Activated naive CD4-positive, alpha-beta T cell treated with anti-CD3 and anti-CD28 coated beads for 36 hours (primary cell): ENCODE measurements at places on chromosomes 12 and 14.

DNA sequence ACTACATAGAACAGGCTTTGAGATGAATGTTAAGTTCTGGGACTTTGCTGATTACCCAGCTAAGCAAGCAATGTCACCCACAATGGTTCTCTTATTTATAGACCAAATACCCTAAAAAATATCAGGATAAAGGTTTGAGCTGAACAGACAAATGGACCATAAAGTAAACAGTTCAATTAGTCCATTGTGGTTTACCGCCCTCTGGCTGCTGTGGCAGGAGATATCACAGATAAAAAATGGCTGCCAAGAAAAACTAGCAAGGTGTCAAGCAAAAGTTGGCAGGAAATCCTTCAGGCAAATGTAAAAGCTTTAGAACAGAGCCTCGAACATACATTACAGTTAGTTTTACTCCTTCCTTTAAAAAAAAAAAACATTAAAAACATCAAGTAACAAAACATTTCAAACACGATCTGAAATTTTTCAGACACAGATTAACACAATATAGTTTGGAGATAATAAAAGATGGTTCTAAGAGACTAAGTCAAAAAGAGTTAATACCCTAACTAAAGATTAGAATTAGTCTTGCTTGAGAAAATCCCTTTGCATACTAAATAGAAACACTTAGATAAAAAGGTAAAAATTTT, 41.3 kb downstream of the MED13L start:
- peak; percentile 77 for DNase-seq

GRCh38 chr12:28536088-28536487, 345.8 kb downstream of the CCDC91 start:
- DNase-seq: no peak

DNA sequence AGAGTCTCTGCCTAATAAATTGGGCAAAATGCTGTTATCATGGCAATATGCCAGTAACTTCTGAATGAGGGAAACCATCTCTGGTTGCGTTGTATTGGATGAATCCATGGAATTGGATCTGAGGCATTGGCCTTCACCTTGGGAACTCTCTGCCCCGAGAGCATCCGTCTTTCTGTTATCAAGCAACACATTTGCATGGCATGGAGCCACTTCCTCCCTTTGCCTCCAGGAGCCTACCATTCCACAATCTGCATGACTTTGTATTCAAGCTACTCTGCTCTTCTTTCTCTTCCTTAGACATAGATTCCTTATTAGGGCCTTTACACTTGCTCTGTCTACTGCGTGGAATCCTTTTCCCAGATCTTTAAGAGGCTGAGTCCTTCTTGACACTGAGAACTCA, 57.2 kb downstream of the RIC8B start:
- no peak for DNase-seq

- DNase-seq: no peak
Measured at GRCh38 chr12:67697443-67697842, 48.9 kb downstream of the DYRK2 start.

DNA sequence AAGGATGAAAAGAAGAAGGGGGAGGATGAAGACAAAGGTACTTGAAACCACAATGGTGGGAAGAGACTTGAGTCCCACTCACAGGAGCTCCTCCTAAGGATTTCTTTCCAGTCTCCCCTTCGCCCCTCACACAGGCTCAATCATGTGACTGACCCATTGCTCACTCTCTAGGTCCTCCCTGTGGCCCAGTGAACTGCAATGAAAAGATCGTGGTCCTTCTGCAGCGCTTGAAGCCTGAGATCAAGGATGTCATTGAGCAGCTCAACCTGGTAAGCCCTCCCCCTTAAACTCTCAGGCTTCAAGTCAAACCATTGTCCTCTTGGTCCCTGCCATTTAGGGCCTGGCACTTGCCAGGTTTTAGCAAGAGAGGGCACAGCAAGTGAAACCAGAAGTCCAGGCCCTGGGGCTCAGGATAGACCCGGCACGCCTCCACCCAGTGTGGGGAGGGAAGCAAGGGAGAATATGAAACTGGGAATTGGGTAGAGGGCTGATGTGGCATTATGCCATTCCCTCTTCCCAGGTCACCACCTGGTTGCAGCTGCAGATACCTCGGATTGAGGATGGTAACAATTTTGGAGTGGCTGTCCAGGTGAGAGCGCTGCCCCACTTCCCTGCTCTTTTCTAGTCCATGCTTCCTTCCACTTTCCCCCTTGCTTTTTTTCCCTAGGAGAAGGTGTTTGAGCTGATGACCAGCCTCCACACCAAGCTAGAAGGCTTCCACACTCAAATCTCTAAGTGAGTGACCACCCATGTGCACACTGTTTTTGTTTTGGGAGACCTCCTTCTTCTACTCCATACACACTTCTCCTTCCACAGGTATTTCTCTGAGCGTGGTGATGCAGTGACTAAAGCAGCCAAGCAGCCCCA, 1.8 kb downstream of the PSME1 start:
- no peak for DNase-seq

GRCh38 chr12:88093573-88093972, 48.3 kb downstream of the CEP290 start:
- DNase-seq: no peak

DNA sequence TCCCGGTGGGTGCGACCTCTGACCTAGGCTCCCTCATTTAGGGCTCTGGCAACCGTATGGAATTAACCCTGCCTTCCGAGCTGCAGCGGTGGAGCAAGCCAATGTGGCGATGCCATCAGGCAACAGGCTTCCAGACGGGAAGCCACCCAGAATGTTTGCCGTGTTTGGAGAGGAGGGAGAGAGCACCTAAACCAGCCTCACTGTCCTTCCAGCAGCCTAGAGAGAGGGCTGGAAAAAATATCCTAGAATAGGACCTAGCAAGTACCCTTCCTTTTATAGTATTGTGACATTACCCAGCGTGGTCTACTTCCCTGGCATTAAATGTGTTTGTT, 287 bp upstream of the SLC2A13 start:
- DNase-seq: no peak

DNA sequence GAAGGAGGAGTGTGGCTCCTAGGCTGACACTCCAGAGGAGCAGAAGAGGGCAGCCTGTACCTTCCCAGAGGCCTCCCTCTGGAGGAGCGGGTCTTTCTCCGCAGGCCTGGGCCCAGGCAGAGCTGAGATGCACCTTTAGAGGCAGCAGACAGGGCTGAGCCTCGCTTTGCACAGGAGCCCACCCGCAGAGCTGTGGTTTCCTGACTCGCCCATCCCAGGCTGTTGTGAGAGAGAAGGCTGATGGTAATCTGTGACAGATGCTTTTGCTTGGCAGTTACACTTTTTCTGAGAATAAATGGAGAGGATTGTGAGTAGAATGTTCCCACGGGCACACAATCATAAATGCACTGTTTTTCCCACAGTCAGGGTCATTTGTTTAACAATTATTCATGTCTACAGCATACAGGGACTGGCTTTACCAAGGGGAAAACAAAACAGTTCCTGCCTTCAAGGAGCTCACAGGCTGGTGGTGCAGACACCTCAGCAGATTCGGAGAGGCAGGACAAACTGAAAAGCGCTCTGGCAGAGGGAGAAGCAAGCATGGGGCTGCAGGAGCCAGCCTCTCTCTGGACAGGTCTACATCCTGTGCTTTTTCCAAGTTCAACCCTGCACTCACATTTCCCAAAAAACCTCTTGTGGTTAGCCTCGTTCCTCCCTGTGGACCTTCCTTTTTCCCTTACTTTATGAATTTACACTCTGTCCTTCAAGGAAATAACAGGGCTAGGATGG, 13.9 kb downstream of the EVL start:
- DNase-seq: peak; percentile 78

GRCh38 chr12:125014526-125014925, 21.1 kb downstream of the BRI3BP start:
- no peak for DNase-seq

DNA sequence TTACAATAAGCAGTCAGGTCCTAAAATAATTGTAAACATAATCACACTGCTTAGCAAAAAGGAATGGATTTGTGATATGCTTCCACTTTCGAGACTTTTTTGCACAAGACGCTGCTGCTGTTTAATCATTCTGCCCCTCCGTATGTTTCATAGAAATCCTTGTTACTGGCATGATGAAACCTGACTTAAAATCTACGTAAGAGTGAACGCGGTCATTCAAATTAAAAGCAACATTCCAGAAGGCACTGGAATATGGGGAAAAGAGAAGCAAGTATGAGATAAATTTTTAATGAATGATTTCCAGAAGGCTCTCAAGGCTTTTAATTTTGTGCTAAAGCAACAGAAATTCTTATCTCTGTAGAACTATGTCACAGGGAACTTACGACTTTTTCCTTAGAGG, 1.1 kb downstream of the CNIH1 start:
- DNase-seq: no peak

DNA sequence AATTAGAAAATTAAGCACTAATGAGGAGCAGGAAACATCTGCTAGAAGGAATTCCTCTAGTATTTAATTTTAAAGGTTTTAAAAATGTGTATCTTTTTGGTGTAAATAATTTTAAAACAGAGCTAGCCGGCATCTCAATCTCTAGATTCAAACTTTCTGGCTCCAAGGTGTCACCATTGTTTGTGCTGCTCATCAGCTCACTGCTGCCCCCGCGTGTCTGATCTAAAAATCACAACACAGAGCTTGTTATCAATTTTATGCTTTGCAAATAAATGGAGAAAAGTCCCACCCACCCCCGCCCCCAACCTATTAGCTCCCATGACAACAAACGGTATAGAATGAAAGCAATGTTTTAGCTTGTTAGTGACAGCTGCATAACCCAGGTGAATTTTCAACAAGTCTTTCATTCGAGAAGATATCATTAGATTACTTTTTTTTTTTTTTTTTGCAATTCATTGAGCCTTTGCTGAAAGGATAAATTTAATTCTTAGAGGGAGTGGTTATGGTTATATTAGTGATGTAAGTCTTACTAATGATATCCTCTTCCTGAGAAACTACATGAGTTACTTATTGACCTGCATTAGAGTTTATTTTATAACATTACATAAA, 11.3 kb upstream of the ABHD12B start:
- DNase-seq: peak; percentile 96

DNA sequence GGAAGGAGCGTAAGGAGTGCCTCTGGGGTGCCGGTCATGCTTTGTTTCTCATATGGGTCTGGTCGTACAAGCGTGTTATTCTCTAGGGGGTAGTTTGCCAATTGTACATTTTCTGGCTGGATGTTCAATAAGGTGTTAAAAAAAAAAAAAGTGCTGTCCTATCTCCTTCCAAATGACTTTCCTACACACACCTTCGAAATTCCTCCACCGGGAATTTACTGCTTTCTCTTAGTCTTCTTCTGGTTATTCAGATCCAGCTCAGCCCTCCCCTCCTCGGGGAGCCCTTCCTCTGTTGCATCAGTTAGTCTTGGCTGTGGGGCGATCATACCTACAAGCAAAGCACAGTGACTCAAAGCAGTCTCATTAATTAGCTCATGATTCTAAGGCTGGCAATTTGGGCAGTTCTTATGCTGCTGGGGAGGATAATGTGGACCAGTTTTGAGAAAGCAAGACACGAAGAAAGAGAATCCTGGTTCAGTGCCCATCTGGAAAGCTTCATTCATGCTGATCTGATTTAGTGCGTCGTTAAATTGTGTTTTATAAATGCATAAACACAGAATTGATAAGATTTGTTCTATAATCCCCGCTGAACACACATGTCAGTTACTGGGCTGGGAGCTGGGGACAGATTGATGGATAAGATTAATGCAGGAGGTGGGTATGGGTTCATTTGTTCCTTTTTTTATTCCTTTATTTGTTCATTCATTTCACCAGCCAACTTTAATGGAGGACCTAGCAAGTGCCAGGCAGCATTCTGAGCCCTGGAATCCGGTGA, 9.2 kb upstream of the CLMN start:
- no peak for DNase-seq

DNA sequence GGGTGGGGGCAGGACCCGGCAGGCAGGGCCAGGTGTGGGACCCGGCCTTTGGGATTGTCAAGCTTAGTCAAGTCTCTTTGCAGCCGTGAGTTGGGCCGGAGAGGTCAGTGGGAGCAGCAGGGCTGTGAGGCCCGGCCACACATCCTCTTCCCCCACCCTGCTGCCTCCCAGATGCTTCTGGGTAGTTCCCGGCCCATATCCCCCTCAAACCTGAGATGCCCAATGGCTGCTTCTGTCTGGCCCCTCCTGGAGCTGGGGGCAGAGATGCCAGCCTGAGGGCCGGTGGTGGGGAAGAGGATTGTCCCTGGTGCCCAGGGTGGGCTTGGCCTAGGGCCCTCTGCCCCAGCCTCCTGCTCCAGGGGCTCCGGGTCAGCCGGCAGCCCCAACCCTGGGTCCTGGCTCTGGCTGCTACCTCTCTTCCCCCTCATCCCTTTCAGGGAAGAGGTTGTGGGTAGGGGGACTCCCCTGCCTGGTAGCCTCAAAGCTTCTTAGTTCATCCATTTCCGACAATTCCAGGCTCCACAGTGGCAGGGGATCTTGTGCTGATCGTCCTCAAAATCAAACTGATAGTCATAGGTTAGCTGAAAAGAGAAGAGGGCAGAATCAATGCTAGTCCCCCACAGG, 2.8 kb upstream of the PRKAG1 start:
- DNase-seq: no peak

DNA sequence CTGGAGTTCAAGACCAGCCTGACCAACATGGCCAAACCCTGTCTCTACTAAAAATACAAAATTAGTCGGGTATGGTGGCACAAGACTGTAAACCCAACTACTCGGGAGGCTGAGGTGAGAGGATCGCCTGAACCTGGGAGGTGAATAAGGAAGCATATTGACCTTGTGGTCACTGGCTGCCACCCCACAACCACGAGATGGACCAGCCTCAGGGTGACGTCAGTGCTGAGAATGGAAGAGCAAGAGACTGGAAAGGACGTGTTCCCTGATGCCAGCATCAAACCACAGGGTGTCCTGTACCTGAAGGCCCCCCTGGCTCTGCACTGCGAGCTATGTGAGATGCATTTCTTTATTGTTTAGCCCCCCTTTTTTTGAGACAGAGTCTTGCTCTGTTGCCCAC, 45.9 kb upstream of the BDKRB2 start:
- DNase-seq: no peak

- DNase-seq: no peak
Measured at GRCh38 chr12:115597157-115597712, 680.3 kb downstream of the MED13L start.

DNA sequence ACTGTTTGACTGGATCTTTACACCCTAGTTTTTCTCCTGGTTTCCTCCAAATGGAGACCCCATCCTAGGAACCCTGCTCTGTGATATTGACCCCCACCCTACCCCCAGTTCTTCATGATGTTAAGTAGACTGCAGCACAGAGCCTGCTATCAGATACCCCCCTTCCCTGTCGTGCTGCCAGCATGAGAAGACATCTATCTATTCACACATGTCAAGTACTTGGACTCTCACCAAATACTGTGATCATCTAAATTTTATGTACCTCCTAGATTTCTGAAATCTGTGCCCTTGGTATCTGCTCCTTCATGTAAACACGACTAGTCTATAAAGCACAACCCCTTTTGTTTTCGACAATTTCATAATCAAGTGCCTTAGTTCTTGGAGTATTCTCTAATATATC, 38.9 kb downstream of the FERMT2 start:
- no peak for DNase-seq

DNA sequence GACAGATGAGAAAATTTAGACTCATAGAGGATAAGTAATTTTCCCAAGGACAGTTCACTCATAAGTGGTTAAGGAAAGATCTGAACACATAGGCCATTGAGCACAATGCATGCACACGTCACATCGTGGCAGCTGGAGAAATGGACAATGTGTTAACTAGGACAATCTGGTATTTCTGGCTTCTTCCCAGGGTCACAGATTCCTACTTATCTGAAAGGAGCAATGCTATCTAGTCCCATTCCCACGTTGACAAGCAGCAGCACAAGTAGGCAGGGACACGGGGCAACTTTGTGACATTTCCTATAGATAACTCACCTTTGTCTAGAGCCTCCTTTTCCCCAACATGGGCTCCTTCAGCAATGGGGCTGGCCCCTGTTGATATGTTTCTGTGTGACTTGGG, 6.7 kb upstream of the CMAS start:
- DNase-seq: no peak
